ENCODE measurements at places on chromosomes 3 and 15.

DNA sequence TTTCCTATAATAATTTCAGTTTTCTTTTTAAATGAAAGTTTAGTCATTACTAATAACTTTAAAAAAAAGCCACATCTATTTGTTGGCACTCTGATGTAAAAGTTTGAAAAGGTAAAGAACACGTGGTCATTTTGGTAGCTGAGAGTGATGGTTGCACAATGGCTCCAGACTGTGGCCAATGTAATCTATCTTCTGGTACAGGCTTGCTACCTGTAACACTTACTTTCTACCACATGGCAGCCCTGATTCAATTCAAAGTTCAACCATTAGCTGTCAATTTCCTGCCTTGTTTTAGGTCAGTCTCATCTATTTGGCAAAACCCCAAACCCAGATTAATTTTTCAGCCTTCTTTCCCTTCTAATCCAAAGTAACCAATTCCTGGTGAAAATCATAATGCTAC lies 126.1 kb downstream of the TUSC7 start:
- no peak for DNase-seq

DNA sequence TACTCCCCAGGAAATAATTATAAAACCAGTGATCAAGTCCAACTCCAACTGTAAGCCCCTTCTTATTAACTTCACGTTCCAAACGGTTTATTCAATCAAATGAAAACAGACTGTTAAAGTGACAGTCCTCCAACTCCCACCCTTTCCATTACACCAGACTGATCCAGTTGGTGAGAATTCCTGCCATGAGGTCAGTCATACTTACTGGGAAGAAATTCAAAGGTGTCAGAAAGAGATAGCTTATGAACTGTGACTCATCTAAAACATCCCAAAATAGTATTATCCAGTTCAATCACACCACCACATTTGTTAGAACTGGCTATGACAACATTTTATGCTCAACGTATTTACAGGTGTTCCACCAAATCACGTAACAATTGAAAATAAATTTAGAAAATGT lies 19.5 kb downstream of the SMARCC1 start:
- DNase-seq: no peak

GRCh38 chr3:58025837-58026569 lies 17.8 kb downstream of the FLNB start:
- no peak for DNase-seq

- DNase-seq: no peak
Measured at GRCh38 chr15:37625576-37625975, 308.9 kb upstream of the TMCO5A start.
